HT-29 (cell line): ENCODE measurements at places on chromosomes 3 and 15.

GRCh38 chr3:153166206-153166605 is 4.2 kb downstream of the RAP2B start:
- peak; percentile 54 for DNase-seq

DNA sequence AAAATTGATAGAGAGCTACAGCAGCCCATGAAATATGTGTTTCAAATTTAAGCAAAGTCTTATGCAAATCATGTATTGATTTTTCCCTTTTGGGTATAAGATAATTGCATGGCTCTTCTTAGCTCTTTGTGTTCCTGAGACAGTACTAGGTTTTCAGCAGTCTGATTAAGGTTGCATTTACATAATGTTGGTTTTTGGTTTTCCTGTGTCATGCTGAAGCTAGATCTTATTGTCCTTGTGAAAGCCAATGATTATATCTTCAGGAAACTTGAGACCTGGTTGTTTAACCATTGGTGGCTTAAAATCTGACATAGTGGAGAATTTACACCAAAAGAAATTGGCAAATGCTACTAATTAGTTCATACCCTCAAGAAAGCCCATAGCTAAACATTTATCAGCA is 392.6 kb downstream of the ZPLD1 start:
- no peak for DNase-seq

GRCh38 chr3:84991422-84991900 is 32.7 kb downstream of the CADM2 start:
- DNase-seq: no peak

DNA sequence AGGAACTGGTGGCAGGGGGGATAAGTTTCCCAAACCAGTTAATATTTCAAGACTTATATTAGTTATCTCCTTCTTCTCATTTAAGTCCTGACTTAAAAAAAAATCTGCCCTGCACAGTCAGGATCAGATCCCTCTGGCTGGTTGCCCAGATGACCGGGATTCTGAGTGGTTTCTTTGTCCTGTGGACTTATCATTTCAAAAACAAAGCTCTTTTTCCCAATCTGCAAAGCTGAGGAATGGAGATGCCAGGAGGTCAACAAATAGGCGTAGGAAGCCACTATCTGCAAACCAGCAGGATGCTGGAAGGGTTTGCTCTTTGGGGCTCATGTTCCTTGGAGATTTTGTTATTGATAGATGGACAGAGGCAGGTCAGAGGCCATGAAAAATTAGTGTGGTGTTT is 5.8 kb downstream of the C3orf20 start:
- no peak for DNase-seq

- DNase-seq: no peak
These were observed 64.2 kb downstream of the TP63 start for GRCh38 chr3:189695400-189695799.

DNA sequence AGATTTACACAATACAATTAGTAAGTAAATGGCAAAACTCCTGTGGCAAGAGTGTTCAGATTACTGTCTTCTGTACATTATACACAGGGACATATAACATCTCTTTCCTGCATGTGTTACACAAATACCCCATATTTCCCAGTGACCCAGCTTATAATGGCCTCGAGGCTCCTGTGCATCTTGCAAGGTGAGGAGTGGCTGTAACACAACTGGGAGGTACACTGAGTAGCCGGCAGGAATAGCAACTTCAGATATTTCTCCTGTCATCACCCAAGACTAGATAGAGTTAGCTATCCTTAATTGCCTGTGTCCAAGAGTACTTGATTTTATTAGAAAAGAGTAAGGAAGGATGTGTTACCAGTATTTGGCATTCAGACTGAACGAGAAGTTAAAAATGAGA is 5.6 kb downstream of the GMPS start:
- no peak for DNase-seq

GRCh38 chr3:124951511-124952281 is 17.1 kb upstream of the MUC13 start:
- DNase-seq: peak; percentile 55

GRCh38 chr3:16051691-16052090 is 122.8 kb upstream of the GALNT15 start:
- DNase-seq: no peak

GRCh38 chr15:73757571-73757970 is 4.4 kb upstream of the INSYN1 start:
- DNase-seq: no peak

- DNase-seq: peak; percentile 74
These were observed 33.7 kb downstream of the RORA start for GRCh38 chr15:61195116-61196002.

DNA sequence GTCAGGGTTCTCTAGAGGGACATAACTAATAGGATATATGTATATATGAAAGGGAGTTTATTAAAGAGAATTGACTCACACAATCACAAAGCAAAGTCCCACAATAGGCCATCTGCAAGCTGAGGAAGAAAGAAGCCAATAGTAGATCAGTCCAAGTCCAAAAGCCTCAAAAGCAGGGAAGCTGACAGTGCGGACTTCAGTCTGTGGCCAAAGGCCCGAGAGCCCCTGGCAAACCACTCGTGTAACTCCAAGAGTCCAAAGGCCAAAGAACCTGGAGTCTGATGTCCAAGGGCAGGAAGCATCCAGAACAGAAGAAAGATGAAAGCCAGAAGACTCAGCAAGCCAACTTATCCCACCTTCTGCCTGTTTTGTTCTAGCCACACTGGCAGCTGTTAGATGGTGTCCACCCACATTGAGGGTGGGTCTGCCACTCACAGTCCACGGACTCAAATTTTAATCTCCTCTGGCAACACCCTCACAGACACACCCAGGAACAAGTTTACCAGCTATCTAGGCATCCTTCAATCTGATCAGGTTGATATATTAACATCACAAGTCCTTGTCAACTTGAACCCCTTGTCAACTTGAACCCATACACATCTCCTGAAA is 54.2 kb upstream of the ACAD9 start:
- no peak for DNase-seq

- DNase-seq: no peak
These were observed 117.6 kb upstream of the CHMP2B start for GRCh38 chr3:87109465-87109864.

DNA sequence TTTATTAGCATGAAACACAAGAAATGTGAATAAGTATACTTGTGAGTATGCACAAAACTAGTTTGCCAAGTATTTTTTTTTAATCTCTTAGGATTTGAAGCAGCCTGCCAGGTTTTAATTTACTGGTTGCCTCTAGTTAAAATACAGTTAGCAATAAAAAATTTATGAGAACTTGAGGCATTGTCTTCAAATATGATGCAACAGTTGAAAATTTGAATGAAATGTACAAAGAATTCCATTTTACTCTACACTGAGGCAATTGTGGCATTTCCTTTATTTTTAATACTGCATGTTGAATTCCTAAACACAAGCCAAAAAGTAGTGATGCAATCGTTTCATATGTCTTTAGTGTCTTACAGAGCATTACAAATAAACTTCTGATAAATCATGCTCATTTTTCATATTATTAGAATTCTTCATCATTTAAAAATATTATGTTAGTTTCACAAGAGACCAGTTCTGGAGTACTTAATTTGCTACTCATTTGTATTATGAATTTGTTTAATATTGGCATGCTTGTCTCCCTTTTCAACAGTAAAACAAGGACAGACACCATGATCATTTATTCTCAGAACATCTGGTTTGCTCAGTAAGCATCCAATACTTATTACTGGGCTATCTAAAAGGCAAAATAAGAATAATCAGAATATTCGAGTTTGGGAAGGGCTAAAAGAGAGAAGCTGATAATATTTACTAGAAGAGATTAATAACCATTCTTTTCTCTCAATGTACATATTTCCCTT is 124.8 kb upstream of the PTX3 start:
- DNase-seq: no peak

DNA sequence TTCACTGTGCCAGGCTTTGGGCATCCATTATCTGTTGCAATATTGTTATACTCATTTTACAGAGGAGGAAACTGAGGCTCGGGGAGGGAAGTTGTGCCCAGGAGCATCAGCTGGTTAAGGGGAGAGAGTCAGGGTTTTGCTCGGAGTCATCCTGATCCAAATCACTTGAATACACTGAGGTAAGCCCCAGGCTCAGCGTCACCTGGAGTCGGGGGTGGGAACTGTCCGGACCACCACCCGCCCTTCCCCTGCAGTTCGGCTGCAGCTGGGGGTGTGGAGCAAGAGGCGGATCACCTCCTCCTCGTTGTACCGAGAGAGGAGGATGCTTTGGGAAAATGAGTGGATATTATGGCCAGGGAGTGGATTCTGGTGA is 646 bp downstream of the HRH1 start:
- no peak for DNase-seq

DNA sequence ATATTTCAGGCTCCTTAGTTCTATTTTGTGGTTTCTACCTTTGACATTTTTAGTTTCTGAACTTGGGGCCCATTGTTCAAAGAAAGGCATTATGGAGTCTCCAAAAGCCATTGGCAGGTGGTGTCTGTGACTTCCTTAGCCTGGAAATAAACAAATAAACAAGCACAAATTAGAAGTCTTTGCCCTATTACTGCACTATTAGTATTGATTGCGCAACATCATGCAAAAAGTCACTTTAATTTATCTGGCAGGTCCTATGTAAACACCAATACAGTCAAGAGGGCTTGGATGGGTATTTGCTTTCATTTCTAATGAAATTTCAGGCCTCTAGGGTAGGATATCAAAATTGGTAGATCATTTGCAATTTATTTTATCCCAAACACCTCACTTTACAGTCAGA is 85.6 kb downstream of the LPP start:
- no peak for DNase-seq

GRCh38 chr3:8436661-8437287 is 64.8 kb upstream of the LMCD1 start:
- no peak for DNase-seq

- no peak for DNase-seq
These were observed 42.9 kb downstream of the TBC1D2B start for GRCh38 chr15:78034495-78035191.

DNA sequence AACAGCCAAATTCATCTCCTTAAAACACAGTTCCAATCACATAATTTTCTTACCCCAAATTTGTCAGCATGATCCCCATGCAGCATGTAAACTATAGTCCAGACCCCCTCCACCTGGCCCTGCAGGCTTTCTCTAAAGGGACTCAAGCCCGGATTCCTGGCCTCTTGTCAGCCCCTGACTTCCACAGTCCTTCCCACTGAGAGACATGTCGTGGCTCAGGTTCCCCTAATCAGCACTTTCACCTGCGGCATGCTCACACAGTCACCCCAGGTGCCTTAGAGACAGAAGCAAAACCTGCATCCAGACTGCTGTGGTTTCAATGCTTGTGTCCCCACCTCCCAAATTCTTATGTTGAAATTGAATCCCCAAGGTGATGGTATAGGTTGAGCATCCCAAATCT is 372.7 kb upstream of the ATP10A start:
- no peak for DNase-seq

DNA sequence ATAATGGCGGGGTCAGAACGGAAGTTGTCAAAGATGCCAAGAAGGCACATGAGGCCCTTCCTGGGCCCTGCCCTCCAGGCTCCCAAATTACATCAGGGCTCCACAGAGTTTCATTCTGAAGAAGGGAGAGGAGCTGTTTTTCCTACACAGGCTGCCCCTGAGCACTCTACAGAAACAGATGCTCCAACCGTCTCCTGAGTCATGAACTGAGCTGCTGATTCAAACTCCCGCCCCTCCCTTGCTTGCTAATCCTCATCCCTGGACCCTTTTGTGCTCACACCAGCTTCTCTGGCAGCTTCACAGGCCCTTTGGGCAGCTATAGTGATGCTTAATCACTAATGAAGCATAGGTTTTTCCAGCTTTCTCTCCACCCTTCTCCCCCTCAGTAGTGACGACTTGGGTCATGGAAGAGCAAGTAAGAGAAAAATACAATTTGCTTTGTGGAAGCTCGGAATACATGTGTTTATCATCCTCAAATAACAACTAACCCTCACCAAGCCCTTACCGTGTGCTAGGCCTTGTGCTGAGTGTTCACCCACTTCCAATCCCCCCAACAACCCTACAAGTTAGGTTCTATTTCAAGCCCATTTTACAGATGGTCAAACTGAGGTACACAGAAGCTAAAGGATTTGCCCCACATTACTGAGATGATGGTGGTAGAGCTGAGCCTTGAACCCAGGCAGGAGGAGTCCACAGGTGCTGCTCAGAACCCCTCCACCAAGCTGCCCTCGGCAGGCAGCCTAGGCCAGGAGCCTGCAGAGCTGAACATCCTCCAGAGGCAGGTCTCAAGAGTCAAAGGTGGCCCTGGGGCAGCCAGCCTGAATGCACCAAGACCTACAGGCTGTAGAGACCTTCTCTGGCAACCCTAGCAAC is 21.9 kb downstream of the MEGF11 start:
- no peak for DNase-seq

- DNase-seq: no peak
These were observed 28.5 kb upstream of the APOD start for GRCh38 chr3:195612075-195612800.

DNA sequence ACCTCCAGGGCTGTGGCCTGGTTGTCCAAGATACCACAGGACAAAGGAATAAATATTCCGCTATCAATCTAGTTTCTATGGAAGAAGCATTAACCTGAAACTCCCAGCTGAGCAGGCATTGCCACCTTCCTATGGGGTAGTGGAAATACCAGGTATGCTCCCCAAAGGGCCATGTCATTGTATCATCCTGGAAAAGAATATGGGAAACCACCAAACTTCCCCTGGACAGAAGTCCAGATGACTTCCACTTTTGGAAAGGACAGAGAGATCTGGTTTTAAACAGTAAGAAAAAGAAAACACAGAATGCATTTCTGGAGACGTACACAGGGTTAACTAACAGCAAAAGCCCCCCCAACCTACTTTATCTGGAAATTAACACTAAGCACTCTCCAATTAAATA is 100.2 kb downstream of the RFTN1 start:
- no peak for DNase-seq

- peak; percentile 49 for DNase-seq
These were observed 1.7 kb downstream of the PAK2 start for GRCh38 chr3:196741249-196741889.

- DNase-seq: no peak
These were observed 8.1 kb upstream of the MINDY4B start for GRCh38 chr3:150913133-150913922.

DNA sequence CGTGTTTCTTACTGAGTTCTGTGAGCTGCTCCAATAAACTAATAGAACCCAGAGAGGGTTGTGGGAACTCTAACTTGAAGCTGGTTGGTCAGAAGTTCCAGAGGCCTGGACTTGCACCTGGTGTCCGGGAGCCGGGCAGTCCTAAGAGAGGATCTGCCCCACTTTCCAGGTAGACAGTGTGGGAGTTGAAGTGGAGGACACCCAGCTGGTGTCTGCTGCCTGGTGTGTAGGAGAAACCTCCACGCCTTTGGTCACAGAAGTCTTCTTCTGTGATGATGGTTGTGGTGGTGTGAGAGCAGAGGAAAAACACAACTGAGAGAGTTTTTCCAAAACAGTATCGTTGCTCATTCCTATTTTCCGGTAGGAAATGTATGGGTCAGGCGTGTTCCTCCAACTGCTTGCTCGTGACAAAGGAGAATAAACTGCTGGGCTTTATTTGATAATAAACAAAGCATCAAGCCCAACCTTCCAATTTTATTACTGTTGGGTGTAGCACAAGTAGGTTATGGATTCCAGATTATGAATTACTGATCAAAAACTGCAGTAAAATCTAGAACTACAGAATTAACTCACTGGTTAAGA is 137.0 kb downstream of the KLF13 start:
- DNase-seq: no peak

GRCh38 chr15:51388726-51389125 is 47.3 kb downstream of the GLDN start:
- DNase-seq: no peak

GRCh38 chr3:41629072-41629471 is 332.8 kb downstream of the ULK4 start:
- no peak for DNase-seq
